Stimulated activated CD8-positive, alpha-beta memory T cell treated with anti-CD3 and anti-CD28 coated beads, Interleukin-7, amount 100 ng/mL, for 4 hours (primary cell): ENCODE measurements at places on chromosomes 6 and 20.

DNA sequence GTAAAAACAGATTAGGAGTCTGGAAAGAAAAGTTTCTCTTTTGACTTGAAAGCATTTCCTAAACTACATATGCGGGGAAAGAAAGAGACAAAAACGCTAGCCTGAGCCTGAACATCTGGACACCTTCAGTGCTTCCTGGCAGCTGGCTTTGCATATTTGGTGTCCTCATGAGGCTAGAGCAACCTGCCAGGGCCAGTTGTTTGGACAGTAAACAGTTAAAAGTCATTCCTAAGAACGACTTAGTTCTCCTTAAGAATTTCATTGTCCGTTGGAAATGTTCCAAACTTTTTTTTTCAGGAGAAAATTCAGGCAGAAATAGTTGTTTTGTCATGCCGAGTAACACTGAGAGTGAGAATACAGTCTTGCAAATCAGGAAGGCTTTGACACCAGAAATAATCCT is 199.8 kb downstream of the SMOC2 start:
- no peak for DNase-seq

GRCh38 chr20:21498635-21499034 is 15.2 kb downstream of the NKX2-2 start:
- DNase-seq, result no peak

GRCh38 chr6:9933677-9934076 is 481.2 kb downstream of the TFAP2A start:
- no peak for DNase-seq

DNA sequence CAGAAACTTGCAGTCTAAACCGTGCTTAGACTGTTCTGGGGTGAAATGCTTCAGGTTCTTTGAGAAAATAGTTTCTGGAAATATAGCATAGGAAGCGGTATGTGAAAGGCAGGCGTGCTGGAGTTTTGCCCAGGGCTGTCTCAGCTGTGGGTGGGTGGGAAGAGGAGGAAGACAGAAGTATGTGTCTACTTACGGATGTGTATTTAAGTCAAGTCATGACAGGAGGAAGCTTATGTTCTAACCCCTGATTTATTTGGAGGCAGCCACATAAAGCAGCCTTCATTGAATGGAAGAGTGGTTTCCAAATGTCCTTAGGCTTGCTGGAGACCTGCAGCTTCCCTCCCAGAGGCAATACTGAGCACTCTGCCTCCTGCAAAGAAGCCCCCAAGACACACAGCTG is 345.8 kb upstream of the PRND start:
- DNase-seq, result no peak

DNA sequence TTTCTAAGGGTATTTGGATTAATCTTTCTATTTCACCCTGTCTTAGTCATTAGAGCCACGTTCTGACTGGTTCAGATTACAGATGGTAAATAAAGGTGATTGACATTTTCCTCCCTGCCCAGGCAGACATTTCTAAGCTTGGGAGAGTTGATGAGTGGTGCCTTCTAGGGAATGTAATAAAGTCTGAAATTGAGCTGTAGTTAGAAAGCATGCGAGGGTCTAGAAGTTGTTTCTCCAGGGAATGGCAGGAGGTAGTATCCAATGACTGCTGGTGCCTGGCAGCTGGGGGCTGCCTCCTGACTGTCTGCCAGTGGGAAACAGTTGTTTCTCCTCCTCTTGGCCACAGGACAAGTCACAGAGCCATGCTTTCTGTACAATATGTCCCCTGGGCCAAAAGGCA is 14.6 kb downstream of the EDN3 start:
- DNase-seq, result no peak

GRCh38 chr6:45027126-45027525 is 301.0 kb upstream of the RUNX2 start:
- no peak for DNase-seq

DNA sequence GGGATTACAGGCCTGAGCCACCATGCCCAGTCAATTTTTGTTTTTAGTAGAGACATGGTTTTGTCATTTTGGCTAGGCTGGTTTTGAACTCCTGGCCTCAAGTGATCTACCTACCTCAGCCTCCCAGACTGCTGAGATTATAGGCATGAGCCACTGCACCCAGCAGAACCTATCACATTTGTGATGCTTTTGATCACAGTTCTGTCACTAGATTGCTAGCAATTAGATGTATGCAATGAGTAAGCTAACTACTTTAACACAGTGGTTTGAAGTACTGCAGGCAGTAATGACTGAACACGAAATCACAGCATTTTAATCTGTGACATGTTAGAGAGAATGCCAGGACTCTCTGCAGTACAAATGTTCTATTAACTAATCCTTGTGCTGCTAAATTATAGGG is 19.6 kb upstream of the SAMHD1 start:
- no peak for DNase-seq

DNA sequence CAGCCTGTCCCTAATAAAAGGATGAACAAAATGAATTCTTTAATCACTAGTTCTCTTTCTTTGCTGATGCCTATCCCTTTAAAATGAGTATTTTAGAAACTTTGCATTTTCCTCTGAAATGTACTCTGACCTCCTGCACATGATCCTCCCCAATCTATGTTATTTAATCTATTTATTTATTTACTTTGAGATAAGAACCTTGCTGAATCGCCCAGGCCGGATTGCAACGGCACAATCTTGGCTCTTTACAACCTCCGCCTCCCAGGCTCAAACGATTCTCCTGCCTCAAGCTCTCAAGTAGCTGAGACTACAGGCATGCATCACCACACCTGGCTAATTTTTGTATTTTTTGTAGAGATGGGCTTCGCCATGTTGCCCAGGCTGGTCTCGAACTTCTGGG is 27.9 kb downstream of the ADTRP start:
- DNase-seq, result no peak

- DNase-seq, result no peak
These were observed 2.7 kb downstream of the BMP2 start for GRCh38 chr20:6769903-6770785.

GRCh38 chr6:44111434-44112417 is 15.5 kb downstream of the MRPL14 start:
- DNase-seq, result no peak

DNA sequence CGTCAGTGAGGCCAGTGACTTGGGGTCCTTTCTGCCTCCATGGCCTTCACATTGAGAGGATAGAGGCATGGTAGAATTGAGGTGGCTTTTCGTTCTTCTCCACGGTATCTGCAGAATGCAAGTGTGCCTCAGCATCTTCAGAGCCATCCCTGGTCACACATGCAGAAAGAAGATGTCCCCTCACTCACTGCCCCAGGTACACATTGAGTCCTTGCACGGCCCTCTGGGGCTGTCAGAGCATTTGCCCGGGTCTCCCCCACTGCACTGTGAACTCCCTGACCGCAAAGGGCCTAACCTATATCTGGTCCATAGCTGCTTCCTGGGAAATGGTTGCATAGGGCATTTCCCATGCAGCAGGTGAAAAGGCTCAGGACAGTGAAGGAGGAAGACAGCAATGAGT is 115.7 kb downstream of the SCML4 start:
- no peak for DNase-seq

GRCh38 chr6:139390447-139390846 is 16.0 kb upstream of the CITED2 start:
- DNase-seq, result no peak

DNA sequence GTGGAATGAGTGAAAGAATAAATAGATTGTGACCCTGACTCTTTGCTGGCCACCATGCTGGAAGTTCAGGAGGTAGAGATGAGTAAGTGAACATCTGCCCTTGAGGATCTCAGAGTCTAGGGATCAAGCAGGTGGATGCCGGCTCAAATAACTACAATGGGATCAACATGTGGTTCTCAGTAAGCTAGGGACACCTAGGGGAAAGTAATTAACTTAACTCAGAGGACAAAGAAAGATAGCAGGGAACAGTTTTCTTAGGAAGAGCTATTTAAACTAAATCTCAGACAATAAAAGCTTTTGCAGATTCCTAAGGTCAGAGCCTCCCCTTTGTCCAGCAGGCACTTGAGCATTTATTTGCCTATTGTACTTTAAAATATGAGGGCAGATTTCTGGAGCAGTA is 29.1 kb downstream of the SLC13A3 start:
- no peak for DNase-seq

GRCh38 chr6:55633471-55633870 is 54.5 kb upstream of the HMGCLL1 start:
- no peak for DNase-seq

GRCh38 chr6:3355358-3356055 is 96.8 kb downstream of the PSMG4 start:
- no peak for DNase-seq

DNA sequence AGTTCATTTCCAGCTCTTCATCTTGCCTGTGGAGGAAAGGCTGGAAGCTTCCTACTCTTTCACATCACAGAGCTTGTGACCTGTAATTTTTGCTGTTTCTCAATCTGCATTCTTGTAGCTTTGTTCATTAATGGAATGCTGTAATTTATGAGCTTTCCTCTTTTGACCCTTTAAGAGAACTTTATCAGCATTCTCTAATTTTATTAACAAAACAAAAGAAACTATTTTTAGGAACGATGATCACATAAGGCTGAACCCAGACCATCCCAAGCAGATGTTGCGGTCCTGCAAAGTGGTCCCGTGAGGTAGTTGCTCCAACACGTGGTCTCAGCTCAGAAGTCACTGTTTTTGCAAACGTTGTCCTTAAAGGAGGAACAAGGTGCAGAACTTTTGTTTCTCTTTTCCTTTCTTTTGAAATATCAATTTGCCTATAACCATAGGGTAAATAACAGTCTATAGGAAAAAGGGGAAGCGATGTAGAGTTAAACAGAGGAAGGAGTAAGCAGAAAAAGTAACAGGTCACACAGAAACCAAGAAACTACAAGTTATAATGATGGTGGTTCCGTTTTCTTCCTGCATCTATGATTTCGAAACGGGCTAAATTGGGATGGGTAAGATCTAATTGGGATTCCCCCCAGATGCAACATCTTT is 121.3 kb upstream of the PHACTR1 start:
- no peak for DNase-seq

DNA sequence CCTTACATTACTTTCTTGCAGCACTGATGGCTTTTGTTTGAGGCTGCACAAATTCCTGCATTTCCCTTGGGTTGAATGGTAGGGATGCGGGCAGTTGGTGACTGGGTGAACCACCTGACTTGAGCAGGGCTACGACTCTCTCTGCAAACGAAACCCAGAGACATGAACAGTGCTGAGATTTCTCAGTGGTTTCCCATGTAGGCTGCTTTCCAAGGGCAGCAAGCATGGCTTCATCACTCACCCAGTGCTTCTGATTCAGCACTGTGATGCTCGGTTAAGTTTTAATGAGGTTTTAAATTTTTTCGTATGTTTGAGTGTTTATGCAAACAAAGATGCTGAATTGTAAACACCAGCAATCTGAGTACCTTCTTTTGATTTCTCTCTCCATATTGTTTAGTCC is 127.2 kb downstream of the MTHFD1L start:
- DNase-seq, result no peak

GRCh38 chr6:123550052-123550617 is 86.6 kb downstream of the TRDN start:
- DNase-seq, result no peak

- no peak for DNase-seq
These were observed 8.5 kb upstream of the PSMG4 start for GRCh38 chr6:3250231-3250675.

DNA sequence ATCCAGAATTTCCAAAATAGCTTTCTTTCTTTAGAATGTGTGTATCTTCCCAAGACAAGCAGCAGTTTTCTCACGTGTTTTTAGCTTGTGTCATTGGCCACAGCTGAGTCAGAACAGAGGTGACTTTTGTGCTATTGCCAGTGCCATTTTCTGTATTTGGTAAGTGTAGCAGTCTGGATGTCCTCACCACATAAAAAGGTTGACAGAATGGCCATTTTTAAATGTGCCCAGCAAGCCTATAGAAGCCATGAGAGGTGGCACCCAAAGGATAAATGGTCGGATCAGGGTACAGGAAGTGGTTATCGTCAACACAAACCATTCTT is 269.5 kb upstream of the HSF2 start:
- DNase-seq, result no peak

DNA sequence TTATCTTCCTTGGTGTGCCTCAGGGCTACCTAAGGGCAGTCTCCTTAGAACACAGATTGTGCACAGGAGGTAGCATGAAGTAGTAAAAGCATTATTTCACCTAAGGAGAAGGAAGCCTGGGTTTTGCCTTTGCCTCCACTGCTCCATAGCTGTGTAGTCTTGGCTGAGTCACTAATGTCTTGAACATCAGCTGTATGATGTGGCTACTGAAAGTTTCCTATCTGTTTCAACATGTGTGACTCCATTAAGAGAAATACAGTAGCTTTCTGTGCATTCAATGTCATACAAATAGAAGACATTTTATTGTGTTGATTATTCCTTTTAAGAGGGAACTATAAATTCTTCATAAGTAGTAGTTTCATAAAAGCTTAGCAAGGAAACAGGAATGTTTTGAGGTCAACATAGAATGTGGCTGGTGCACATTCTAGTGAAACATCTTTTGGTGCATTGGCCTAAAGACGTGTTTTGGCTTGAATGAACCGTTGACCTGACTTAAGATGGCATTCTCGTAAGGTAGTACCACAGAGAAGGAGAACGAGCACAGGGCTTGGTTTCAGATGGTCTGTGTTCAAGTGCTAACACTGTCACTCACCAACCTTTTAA is 70.6 kb downstream of the CTNNBL1 start:
- no peak for DNase-seq

DNA sequence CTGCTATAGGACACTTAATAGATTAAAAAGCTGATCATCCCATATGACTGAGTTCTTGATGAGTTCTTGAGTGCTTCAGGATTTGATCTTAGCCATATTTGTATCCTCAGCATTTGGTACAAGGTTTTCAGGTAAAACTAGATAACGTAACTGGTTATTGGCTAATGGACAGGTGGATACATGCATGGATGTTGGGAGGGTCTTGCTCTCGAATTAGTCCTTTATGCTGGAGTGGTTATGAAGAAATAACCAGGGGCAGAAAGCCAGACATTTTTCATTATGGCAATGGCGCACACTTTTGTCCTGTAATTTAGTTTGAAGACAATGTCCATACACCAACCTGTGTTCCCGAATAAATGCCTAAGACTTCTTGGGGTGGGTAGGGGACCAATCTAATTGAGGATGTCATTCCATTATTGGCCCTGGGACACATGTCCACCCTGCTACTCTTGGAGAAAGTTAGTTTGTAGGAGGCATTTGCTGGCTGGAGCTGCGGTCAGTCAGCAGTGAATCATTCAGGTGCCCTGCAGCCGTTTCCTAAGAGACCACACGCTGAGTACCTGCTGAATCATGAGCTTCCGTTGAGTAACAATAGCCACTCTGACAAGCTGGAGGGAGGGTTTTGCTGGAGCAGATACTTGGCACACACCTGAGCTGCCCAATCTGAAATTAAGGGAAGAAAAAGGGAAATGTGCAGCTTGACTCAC is 194.4 kb downstream of the FOXA2 start:
- DNase-seq, result no peak

GRCh38 chr20:59481067-59481466 is 123.3 kb upstream of the PHACTR3 start:
- DNase-seq, result no peak

GRCh38 chr6:20811109-20811761 is 277.0 kb downstream of the CDKAL1 start:
- DNase-seq, result no peak

- DNase-seq, result no peak
These were observed 236.7 kb upstream of the HS3ST5 start for GRCh38 chr6:114579486-114579885.

GRCh38 chr6:10170816-10171215 is 244.1 kb downstream of the TFAP2A start:
- no peak for DNase-seq

GRCh38 chr6:133070410-133071043 is 170.6 kb upstream of the EYA4 start:
- no peak for DNase-seq

GRCh38 chr6:79257381-79258205 is 23.1 kb upstream of the HMGN3 start:
- no peak for DNase-seq
